ENCODE measurements at places on chromosomes 7 and 10. TPM values are rescaled to one million over a fixed set of nuclear protein-coding genes. Genes with fewer than 3 reads are reported as not detected.

DNA sequence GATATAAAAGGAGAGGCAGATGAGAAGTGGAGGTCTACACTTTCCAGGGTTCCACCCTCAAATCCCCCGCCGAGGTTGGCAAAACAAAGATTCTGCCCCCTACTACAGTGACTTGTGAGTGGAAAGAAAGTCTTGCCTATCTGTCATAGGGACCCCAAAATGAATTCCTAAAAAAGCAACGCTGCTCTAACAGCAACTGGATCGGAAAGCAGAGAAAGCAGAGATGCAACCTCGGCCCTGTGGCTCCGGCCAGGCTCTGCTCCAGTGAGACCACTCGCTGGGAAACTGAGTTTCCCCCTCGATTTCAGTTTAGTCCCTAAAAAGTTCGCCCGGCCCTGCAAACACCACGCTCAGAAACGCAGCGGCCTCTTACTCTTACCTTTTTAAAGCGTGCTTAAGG lies 297.9 kb upstream of the NFE2L3 start:
- peak overlapping the region; percentile 31 for H3K4me3 ChIP-seq
- no peak overlapping the region for H3K27ac ChIP-seq
- H3K4me1 ChIP-seq: peaks cover 29% of the 10 kb centered on the region
- peaks cover 66% of the 10 kb centered on the region for H3K27me3 ChIP-seq

GRCh38 chr7:50189371-50189770 lies 96.3 kb upstream of the ZPBP start:
- H3K27me3 ChIP-seq: no peaks in the 10 kb centered on the region
- no peak overlapping the region for H3K4me3 ChIP-seq
- H3K27ac ChIP-seq: no peak overlapping the region
- no peaks in the 10 kb centered on the region for H3K4me1 ChIP-seq
- no peaks in the 10 kb centered on the region for H3K36me3 ChIP-seq

RELN gene
- total RNA-seq: 0.02 TPM

GPC2 gene
- total RNA-seq: 61.0 TPM

GRCh38 chr10:129887986-129888783 lies 75.9 kb downstream of the EBF3 start:
- no peaks in the 10 kb centered on the region for H3K27me3 ChIP-seq
- no peaks in the 10 kb centered on the region for H3K36me3 ChIP-seq
- H3K27ac ChIP-seq: no peak overlapping the region
- H3K4me3 ChIP-seq: no peak overlapping the region

- no peaks in the 10 kb centered on the region for H3K27me3 ChIP-seq
- DNase-seq: no peak
- no peak overlapping the region for H3K27ac ChIP-seq
These were observed 163.2 kb downstream of the EBF3 start for GRCh38 chr10:129800796-129801340.

VIPR2 gene
- total RNA-seq: 3.1 TPM

- no peak for DNase-seq
- H3K4me1 ChIP-seq: no peaks in the 10 kb centered on the region
- H3K27ac ChIP-seq: no peak overlapping the region
These were observed 275.4 kb upstream of the TCERG1L start for GRCh38 chr10:131586958-131587357.

- H3K27me3 ChIP-seq: no peaks in the 10 kb centered on the region
- no peak overlapping the region for H3K4me3 ChIP-seq
- H3K27ac ChIP-seq: no peak overlapping the region
- no peaks in the 10 kb centered on the region for H3K36me3 ChIP-seq
These were observed 50.8 kb downstream of the PIK3CG start for GRCh38 chr7:106915873-106916272.

UNC5B gene
- 9.2 TPM for total RNA-seq

GRCh38 chr10:48287417-48288391 lies 13.2 kb upstream of the FRMPD2 start:
- no peak overlapping the region for H3K4me3 ChIP-seq
- H3K4me1 ChIP-seq: no peaks in the 10 kb centered on the region
- H3K36me3 ChIP-seq: no peaks in the 10 kb centered on the region
- no peak overlapping the region for H3K27ac ChIP-seq
- H3K27me3 ChIP-seq: no peaks in the 10 kb centered on the region

- H3K27me3 ChIP-seq: no peaks in the 10 kb centered on the region
- no peaks in the 10 kb centered on the region for H3K36me3 ChIP-seq
- no peak overlapping the region for H3K4me3 ChIP-seq
- H3K4me1 ChIP-seq: no peaks in the 10 kb centered on the region
- H3K27ac ChIP-seq: no peak overlapping the region
- no peak for DNase-seq
These were observed 947.1 kb upstream of the MBL2 start for GRCh38 chr10:53719658-53720057.

NACAD gene
- total RNA-seq: 0.39 TPM

- no peaks in the 10 kb centered on the region for H3K36me3 ChIP-seq
- no peaks in the 10 kb centered on the region for H3K4me1 ChIP-seq
- no peak overlapping the region for H3K4me3 ChIP-seq
These were observed 47.6 kb downstream of the ABRAXAS2 start for GRCh38 chr10:124849111-124849773.

MALRD1 gene
- total RNA-seq: 0.11 TPM

NUTM2B gene
- 0.43 TPM for total RNA-seq

GRCh38 chr10:124946945-124947344 lies 5.0 kb downstream of the ZRANB1 start:
- H3K36me3 ChIP-seq: no peaks in the 10 kb centered on the region
- no peaks in the 10 kb centered on the region for H3K27me3 ChIP-seq
- no peak overlapping the region for H3K27ac ChIP-seq
- H3K4me1 ChIP-seq: no peaks in the 10 kb centered on the region
- DNase-seq: no peak

DNA sequence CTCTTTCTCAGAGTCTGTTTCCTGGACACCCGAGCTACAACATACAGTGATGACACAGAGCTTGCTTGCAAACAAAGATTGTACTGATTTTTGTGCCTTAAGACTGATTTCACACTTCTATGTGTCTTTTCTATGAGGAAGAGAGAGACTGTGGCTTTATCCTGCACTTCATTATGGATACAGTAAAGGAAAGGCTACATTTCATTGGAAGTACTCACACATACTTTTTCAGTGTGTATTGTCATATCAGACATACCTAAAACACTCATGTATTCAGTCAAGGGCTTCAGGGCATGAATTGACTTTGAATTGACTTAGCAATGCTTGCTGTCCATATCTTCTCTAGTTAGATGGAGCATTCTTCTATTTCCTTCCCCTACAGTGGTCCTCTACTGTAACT lies 135.5 kb upstream of the IMMP2L start:
- H3K36me3 ChIP-seq: no peaks in the 10 kb centered on the region
- no peaks in the 10 kb centered on the region for H3K4me1 ChIP-seq
- no peak for DNase-seq
- H3K27ac ChIP-seq: no peak overlapping the region

CD36 gene
- 0.34 TPM for total RNA-seq

GJD4 gene
- total RNA-seq: not detected

NKX2-3 gene
- not detected for total RNA-seq

RNLS gene
- 9.1 TPM for total RNA-seq

DNA sequence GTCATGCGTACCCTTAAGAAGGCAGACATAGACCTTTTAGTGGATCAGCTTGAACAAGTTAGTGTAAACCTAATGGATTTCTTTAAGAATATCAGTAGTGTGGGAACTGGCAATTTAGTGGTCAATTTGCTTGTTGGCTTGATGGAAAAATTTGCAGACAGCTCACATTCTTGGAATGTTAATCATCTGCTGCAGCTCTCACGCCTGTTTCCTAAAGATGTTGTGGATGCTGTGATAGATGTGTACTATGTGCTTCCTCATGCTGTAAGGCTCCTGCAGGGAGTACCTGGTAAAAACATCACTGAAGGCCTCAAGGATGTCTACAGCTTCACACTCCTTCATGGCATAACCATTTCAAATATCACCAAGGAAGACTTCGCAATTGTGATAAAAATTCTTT lies 103.4 kb downstream of the ABCA13 start:
- H3K4me1 ChIP-seq: no peaks in the 10 kb centered on the region
- no peak for DNase-seq
- no peaks in the 10 kb centered on the region for H3K27me3 ChIP-seq
- H3K27ac ChIP-seq: no peak overlapping the region
- H3K36me3 ChIP-seq: no peaks in the 10 kb centered on the region

DYNC1I1 gene
- 0.53 TPM for total RNA-seq

ZNF479 gene
- total RNA-seq: not detected

MUC12 gene
- not detected for total RNA-seq

MYL10 gene
- total RNA-seq: not detected

SOSTDC1 gene
- total RNA-seq: 1.9 TPM

GRCh38 chr10:102743078-102743587 lies 615 bp upstream of the WBP1L start:
- no peak overlapping the region for H3K27ac ChIP-seq
- DNase-seq: peak; percentile 8
- peak overlapping the region; percentile 94 for H3K4me3 ChIP-seq

GNAT3 gene
- total RNA-seq: not detected

GRCh38 chr10:68332259-68333057 lies at the start of gene PBLD:
TSS of gene PBLD (minus strand) at chr10:68332928. CDS start at chr10:68306844, 26,084 bp downstream.
- H3K27ac ChIP-seq: peak within 1 kb of the TSS; percentile 99
- peaks cover 18% of the 10 kb centered on the region for H3K36me3 ChIP-seq
- DNase-seq: peak; percentile 94
- H3K4me1 ChIP-seq: peaks cover 56% of the 10 kb centered on the region
- peak within 1 kb of the TSS; percentile 90 for H3K4me3 ChIP-seq
- H3K27me3 ChIP-seq: no peaks in the 10 kb centered on the region

DNA sequence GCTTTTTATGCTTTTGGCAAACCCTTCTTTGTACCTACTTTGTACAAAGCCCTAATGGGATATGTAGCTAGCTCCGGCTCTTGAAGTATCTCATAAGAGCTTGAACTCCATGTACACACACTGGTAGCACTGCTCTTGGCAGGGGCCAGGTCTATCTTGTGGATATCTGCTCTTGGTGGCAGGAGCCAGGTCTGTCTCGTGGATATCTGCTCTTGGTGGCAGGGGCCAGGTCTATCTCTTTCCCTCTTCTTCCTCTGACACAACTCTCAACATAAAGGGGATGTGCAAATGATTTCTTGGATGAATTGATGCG lies 91.9 kb downstream of the WNT2 start:
- DNase-seq: no peak
- no peaks in the 10 kb centered on the region for H3K36me3 ChIP-seq
- no peaks in the 10 kb centered on the region for H3K4me1 ChIP-seq
- H3K27me3 ChIP-seq: no peaks in the 10 kb centered on the region

DNA sequence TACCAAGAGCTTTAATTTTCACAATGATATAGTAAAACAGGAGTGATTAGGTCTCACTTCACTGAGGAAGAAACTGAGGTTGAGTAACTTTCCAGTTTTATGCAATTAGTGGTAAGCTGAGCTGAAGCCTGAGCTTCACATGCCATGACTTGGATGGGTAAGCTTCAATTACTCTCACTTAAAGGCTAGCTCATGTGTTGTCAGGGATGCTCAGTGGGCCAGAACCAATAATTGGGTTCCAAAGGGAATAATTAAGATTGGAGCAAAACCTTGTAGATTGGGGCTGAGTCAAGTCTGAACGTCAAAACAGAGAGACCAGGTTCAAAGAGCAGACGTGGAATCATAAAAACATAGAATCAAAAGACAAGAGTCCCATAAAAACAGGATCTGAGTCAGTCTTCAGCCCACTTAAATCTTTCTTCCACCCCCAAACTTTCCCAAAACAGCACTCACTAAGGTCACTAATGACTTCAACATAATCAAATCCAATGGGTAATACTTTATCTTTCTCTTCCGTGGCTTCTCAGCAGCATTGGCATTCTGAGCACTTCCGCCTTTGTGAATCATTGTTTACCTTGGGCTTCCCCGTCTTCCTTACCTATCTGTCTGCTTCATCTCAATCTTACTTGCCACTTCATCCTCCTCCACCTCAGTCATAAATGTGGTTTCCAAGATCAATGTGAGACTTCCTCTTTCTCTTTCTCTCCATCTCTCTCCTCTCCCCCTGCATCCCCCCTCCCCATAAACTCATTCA lies 23.0 kb upstream of the EGFR start:
- H3K27ac ChIP-seq: no peak overlapping the region
- no peaks in the 10 kb centered on the region for H3K4me1 ChIP-seq
- H3K4me3 ChIP-seq: no peak overlapping the region
- H3K36me3 ChIP-seq: no peaks in the 10 kb centered on the region
- no peak for DNase-seq

GRCh38 chr10:27710014-27710413 lies 35.6 kb downstream of the MKX start:
- H3K27ac ChIP-seq: no peak overlapping the region
- no peaks in the 10 kb centered on the region for H3K27me3 ChIP-seq
- H3K4me1 ChIP-seq: peaks cover 8% of the 10 kb centered on the region
- H3K4me3 ChIP-seq: no peak overlapping the region
- DNase-seq: no peak

- peaks cover 10% of the 10 kb centered on the region for H3K4me1 ChIP-seq
- H3K27me3 ChIP-seq: no peaks in the 10 kb centered on the region
- DNase-seq: peak; percentile 72
- peak overlapping the region; percentile 13 for H3K27ac ChIP-seq
- no peak overlapping the region for H3K4me3 ChIP-seq
These were observed 19.2 kb upstream of the BMPER start for GRCh38 chr7:33886149-33886623.

LMOD2 gene
- total RNA-seq: not detected

Measured in neural progenitor cell (in vitro differentiated cells).